ENCODE measurements at places on chromosomes 7 and 10.

GRCh38 chr7:78558566-78558965 lies 760.0 kb downstream of the PHTF2 start:
- DNase-seq, result no peak

DNA sequence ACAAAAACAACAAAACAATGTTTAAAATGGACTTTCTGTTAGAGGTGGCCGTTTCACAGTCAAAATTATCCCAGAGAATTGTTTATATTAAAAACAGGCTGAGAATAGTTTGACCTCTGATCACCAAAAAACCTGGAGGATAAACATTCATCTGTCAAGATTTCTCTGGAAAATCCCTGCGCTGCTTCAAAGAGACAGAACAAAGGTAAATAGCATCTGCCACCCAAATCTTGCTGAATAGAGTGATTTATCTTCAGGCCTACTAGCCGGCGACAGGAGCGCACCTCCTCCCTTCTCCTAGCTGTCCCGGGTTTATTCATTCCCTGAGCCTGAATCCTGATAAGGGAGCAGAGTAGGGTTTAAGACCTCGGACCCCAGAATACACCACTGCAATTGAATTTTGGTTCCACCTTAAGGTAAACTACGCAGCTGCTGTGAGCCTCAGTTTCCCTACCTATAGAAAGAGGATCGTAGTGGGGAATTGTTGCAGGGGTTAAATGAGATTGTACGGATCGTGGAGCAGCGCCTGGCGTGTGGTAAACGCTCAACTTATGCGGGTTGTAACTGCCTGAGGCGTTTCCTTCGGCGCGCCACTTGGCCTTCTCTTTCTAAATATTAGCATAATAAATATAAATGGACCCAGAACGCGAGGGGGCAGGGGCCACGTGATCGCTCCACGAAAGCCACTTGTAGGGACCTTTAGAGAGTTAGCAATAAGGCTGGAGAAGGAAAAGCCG lies 498 bp upstream of the ST7 start:
- no peak for DNase-seq

DNA sequence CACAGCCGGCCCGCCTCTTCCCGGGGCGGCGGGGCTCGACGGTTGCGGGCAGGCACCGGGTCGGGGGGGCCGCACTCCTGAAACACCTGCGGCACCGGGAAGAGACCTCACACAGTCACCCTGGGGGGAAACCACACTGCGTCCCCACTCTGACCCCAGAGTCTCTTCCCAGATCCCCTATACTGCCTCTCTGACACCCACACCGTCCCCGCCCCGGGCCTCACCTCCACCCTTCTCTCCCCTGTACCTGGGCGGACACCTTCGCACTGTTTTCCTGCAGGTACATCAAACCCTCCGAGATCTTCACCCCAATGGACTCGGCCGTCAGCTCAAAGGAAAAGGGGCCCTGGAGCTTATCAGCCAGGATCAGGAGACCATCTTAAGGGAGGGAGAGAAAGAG lies 3.4 kb upstream of the GAL3ST4 start:
- no peak for DNase-seq

DNA sequence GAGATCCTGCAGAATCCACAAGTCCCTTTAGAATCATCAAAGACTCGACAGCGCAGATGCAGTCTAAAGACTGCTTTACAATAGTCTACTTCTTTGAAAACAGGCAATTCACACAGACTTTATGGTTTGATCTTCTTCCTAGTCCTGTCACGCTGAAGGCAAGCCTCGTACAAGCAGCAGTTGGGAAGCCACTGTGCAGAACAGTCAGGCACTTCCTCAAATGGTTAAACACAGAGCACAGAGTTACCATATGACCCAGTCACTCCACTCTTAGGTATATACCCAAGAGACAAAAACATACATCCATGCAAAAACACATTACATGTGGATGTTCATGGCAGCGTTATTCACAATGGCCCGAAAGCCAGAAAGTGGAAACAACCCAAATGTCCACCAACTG lies 41.4 kb downstream of the LRRC20 start:
- no peak for DNase-seq

DNA sequence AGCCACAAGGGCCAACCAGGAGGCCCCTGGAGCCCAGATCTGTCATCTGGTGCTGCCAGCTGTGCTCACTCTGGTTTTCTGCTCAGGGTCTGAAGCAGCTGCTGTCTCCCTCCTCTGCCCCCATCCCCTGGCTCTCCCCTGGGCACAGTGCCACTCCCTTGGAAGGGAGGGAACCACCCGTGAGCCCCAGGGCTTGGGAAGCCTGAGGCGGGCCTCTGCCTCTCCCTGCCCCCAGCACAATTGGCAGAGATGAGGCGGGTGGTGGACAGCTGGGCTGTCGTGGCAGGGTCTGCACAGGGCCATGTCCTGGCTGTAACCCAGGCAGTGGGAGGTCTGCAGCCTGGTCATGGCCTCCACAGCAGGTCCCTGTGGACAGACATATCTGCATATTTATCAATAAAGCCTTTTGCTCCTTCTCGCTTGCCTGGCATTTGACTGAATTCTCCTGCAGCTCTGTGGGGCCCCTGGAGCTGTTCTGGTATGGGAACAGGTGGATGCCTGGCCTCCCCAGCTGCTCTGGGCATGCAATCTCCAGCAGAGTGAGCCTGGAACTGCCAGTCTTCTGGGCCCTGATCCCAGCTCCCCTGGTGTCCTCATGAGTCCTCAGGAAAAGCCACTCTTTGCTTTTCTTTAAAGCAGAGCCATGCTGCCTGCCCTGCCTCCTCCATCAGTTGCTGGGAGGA lies 1.6 kb upstream of the ANKRD2 start:
- DNase-seq, result no peak

DNA sequence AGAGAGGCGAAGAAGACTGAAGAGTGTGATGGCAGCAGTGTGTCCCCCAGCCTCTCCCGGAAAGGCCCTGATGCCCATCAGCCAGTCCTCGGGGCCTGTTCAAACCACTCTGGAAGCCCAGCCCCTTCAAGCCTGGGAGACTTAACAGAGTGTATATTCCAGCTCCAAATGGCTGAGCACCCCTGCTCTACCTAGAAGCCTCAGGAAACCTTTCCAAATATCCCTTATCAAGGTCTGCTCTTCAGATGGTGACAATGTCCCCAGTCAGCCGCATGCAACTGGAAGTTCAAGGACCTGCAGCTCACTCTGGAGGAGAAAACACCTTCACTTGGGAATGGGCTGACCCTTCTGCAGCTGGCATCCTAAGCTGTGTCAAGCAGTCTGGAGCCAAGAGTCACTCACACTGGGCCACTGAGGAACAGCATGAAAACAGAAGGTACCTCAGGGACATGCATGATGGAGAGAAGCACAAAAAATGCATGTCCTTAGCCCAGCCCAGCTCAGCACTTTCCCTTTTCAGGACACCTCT lies 10.2 kb downstream of the ANXA11 start:
- DNase-seq, result no peak

- DNase-seq, result no peak
Observed at GRCh38 chr7:5526100-5526905, 102.7 kb upstream of the TNRC18 start.

DNA sequence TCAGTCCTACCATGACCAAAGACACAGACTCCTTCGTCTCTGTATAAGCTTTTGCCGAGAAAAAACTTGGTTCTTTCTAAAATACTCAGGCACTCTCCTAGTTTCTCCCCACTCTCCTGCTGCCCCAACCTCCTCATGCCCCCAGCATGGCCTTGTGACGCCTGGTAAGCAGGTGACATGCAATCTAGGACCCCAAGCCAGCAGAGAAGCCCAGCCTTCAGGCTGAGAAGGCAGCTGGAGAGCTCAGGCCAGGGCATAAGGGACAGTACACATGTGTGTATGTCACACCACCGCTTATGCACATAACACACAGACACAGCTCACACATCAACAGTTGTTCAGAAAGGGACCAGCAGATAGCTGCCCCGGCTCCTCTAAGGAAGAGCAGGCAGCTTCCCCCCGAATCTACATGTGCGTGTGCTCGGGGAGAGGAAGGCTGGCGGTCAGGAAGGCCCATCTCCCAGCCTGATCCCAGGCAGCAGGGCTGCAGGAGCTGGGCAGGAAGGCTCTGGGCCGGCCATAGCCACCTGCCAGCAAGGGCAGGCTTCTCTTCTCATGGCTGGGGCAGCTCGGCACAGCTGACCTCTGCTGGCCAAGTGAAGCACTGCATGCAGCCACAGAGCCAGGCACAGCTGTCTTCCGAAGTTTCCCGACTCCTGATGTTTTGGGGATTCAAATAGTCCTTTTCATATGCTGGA lies 8.5 kb downstream of the DDX56 start:
- DNase-seq, result peak; percentile 42

DNA sequence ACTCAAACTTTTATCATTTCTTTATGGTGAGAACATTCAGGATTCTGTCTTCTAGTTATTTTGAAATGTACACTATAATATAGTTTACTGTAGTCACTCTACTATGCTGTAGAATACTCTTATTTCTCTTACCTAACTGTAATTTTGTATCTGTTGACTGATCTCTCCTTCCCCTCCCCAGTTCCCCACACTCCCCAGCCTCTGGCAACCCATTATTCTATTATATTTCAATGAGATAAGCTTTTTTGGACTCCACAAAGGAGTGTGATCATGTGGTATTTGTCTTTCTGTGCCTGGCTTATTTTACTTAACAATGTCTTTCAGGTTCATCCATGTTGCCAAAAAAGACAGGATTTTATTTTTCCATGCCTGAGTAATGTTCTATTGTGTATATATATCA lies 71.4 kb upstream of the DYNC1I1 start:
- DNase-seq, result no peak

- no peak for DNase-seq
Observed at GRCh38 chr7:31373337-31374289, 33.1 kb upstream of the NEUROD6 start.

- no peak for DNase-seq
Observed at GRCh38 chr7:91373111-91373800, 109.0 kb downstream of the FZD1 start.

DNA sequence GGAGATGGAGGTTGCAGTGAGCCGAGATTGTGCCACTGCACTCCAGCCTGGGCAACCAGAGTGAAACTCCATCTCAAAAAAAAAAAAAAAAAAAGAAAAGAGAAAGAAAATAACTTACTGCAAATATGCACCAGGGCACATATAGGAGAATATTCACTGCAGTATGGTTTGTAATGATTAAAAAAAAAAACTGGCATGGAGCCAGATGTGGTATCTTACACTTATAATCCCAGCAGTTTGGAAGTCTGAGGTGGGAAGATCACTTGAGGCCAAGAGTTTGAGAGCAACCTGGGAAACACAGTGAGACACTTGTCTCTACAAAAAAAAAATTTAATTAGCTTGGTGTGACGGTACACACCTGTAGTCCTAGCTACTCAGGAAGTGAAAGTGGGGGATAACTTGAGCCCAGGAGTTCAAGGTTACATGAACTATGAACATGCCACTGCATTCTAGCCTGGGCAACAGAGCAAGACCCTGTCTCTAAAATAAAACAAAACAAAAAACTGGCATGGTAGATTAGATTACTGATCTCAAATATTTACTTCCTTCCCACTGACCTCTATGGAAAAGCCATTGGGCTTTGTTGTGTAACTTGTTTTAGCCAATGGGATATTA lies 85.6 kb downstream of the MICU1 start:
- no peak for DNase-seq

DNA sequence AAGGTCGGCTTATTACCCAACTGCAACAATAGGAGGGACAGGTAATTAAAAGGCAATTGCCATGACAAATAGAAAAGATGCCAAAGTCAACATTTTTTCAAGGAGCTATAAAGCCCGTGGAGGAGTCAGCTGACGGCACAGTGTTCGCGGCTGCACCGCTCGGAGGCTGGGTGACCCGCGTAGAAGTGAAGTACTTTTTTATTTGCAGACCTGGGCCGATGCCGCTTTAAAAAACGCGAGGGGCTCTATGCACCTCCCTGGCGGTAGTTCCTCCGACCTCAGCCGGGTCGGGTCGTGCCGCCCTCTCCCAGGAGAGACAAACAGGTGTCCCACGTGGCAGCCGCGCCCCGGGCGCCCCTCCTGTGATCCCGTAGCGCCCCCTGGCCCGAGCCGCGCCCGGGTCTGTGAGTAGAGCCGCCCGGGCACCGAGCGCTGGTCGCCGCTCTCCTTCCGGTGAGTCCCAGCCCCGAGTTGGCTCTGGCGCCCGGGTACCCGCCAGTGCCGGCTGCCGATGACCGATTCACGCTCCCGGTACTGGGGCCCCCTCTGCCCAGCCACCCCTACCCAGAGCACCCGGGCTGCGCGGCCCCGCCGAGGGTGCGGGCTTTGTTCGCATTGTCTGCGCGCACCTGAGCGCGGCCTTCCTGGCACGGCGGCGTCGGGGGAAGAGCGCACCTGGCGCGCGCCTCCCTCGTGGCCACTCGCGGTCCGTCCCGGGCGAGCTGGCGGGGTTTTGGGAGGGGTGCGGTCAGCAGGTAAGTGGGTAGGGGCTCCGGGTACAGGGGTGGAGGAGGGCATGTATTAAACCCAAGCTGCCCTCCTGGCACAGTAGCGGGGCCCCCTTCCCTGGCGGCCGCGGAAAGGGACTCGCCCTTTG lies at the start of gene VWA2:
Gene VWA2 (plus strand): TSS at position 138 of the 877 bp plus-strand sequence. CDS start 9,460 bp downstream, outside the sequence.
- no peak for DNase-seq

DNA sequence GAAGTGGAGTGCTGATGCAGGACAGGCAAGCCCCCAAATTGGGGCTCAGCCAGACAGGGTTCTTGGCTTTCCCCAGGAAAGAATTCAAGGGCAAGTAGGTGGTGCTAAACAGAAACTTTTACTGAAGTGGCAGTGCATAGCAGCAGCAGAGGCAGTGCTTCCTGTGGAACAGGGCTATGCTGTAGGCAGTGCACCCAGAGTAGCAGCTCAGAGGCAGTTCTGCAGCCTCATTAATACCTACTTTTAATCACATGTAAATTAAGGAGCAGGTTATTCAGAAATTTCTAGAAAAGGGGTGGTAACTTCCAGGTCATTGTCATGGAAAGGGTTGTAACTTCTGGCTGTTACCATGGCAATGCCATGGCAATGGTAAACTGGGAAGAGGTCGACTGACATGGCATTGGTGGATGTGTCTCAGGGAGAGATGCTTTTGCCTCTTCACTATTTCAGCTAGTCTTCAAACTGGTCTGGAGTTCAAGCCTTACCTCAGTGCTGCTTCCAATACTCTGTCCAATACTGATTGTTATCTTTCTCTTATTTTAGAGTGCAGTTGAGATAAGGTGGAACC lies 29.2 kb downstream of the PRSS58 start:
- DNase-seq, result no peak

DNA sequence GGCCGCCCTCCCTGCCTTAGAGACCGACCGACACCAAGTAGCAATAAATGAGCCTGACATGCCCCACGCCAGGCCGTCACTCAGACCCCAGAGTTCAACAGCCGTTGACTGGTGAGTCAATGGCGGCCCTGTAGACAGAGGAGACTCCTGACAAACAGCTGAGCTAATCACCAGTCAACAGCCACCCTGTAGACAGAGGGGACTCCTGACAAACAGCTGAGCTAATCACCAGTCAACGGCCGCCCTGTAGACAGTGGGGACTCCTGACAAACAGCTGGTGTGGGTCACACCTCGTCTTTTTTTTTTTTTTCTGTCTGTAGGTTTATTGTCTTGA lies 16.9 kb upstream of the KNDC1 start:
- DNase-seq, result no peak

Data from activated gamma-delta T cell treated with anti-CD3 and anti-CD28 coated beads, Interleukin-2, amount 50 U/mL, for 16 hours (primary cell).